ENCODE measurements at places on chromosomes 1 and 21.

- DNase-seq = peak; percentile 57
Measured at GRCh38 chr1:33256471-33257206, at the start of gene ZNF362. Gene ZNF362, plus strand, starts transcription at chr1:33256492. Its CDS starts 14,083 bp downstream, at chr1:33270575.

- DNase-seq = no peak
Measured at GRCh38 chr1:176839216-176839615, 325.3 kb downstream of the ASTN1 start.

DNA sequence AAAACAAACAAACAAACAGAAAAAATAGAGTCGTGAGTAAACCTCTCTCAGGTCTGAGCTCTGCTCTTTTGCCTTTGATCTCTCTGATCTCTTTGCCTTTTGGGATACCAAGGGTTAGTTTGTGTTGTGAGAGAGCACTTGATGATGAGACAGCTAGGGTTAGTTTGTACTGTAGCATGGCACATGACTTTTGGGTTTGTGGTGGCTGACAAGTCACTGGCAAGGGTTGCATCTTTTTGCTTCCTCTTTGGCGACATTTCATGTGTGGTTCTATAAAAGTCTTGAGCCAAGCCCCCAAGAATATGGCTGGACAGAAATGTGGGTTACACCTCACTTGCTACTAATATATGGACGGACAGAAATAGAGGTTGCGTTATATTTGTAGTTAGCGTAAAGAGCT lies 60.5 kb downstream of the TESK2 start:
- DNase-seq = no peak

- no peak for DNase-seq
Measured at GRCh38 chr1:33842348-33842747, 21.5 kb upstream of the HMGB4 start.

- DNase-seq = no peak
Measured at GRCh38 chr1:3368711-3369445, 85.6 kb upstream of the ARHGEF16 start.

GRCh38 chr1:163970151-163970550 lies 588.8 kb upstream of the PBX1 start:
- DNase-seq = no peak

- DNase-seq = no peak
Measured at GRCh38 chr21:39655589-39655988, 42.8 kb downstream of the B3GALT5 start.

- no peak for DNase-seq
Measured at GRCh38 chr1:22168412-22168973, 25.6 kb upstream of the WNT4 start.

GRCh38 chr21:45525910-45526306 lies 16.3 kb downstream of the SLC19A1 start:
- no peak for DNase-seq

- DNase-seq = no peak
Measured at GRCh38 chr1:112934577-112934976, 21.4 kb downstream of the SLC16A1 start.

DNA sequence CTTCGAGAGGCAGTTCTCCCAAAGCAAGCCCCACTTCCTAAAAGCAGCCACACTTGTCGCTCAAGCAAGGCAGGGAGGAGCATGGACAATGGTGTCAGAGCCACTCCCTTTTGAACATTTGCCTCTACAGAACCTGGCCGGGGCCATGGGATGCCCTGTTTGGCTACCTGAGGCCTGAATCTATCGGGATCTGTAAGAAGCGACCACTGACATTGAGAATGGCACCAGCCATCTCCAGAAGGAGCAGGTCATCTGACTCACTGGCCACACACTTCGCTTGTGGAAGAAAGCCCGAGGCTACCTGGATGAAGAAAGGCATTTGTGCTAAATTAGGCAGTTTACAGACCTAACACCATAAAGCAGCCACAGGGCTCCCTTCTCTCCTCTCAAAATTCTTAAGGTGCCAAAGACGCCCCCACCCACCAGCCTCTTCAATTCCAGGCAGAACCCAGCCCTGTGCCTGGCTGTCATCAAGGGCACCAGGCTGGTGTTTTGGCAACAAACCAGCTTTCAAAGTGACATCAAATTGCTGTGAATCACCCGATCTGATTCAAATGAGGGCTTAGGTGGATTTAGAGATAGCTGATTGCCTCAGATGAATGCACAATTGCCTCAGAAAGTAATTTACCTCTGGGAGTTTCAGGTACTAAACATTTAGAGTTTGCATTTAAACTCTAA lies 104.8 kb downstream of the ETS2 start:
- DNase-seq = no peak

DNA sequence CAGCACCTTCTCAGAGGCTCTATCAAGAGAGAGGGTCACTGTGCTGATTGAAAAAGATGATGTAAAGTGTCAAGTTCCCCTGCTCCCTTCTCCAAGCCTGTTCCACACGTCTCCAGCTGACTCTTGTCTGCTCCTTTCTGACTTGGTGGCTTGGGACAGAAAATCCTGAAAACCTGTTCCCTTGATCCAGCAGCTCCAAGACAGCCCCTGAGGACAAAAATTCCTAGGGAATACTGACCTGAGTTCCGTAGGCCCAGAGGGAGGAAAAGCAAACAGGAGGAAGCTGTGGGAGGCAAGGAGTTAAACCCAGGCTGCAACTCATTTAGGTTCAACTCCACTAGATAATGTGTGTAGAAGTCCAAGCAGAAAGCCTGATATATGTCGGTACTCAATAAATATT lies 42.1 kb upstream of the ATP2B4 start:
- no peak for DNase-seq
